ENCODE measurements at places on chromosomes 2 and 18. TPM values are rescaled to one million over a fixed set of nuclear protein-coding genes. Genes with fewer than 3 reads are reported as not detected.
A peak's percentile ranks its signal among the peaks of the same experiment; 100 is the strongest.

TOGARAM2 gene
- total RNA-seq = 0.42 TPM

IGFBP5 gene
- 2.3 TPM for total RNA-seq

DNA sequence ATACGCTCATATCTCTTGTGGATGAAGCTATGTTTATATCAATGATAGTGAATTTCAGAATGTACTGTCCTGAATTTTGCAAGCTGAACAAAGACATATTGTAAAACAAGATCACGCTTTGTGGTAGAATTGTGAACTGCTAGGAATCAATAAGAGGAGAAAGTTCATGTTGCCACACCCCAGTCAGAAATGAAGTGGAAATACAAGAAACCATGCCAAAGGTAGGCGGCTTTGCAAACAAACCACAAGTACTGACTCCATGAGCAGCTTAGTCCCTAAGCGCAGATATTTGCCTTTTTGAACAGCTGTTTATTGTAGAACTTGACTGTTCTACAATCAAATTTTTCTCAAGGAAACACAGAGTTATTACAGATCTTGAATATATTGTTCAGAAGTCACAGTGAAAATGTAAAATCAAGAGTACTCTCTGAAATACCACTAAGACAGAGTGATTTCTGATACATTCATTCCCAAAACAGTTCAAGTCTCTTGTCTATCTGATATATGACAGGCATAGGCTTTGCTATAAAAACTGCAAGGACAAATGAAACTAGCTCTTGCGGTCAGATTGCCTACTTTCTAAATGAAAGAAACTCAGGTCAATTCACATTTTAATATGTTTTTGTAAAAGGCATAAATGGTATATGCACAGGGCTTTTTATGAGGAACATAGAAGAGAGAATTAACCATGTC lies 120.9 kb upstream of the CDH19 start:
- H3K27ac ChIP-seq = no peak overlapping the region
- peaks cover 10% of the 10 kb centered on the region for H3K4me1 ChIP-seq
- no peaks in the 10 kb centered on the region for H3K36me3 ChIP-seq
- no peak for DNase-seq

DNA sequence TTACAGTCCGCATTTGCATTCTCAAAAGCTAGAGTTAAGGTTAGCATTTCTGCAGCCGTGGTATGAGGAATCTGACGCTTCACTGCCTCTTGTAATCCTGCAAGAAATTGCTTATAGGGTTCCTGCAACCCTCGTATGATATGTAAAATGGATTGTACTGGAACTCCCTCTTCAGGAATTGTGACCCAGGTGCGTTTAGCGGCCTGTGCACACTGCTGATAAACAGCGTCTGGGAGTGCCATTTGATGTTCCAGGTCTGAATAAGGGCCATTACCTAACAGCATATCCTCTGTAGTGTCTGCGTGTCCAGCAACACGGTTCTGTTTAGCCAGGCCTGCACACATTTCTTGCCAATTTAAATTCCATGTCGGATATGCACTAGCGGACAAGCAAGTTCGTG lies 42.5 kb downstream of the CXCR4 start:
- no peak overlapping the region for H3K27ac ChIP-seq
- H3K4me1 ChIP-seq = no peaks in the 10 kb centered on the region
- H3K27me3 ChIP-seq = no peaks in the 10 kb centered on the region
- no peak for DNase-seq
- H3K36me3 ChIP-seq = no peaks in the 10 kb centered on the region
- no peak overlapping the region for H3K4me3 ChIP-seq

- no peak for DNase-seq
- peaks cover 12% of the 10 kb centered on the region for H3K4me1 ChIP-seq
These were observed 52.9 kb upstream of the CTIF start for GRCh38 chr18:48485828-48486405.

- H3K27ac ChIP-seq = no peak overlapping the region
- H3K36me3 ChIP-seq = no peaks in the 10 kb centered on the region
- H3K27me3 ChIP-seq = peaks cover 3% of the 10 kb centered on the region
- no peak overlapping the region for H3K4me3 ChIP-seq
- DNase-seq = no peak
These were observed 435.2 kb upstream of the LRATD1 start for GRCh38 chr2:14197293-14197692.

- H3K4me3 ChIP-seq = no peak overlapping the region
- no peaks in the 10 kb centered on the region for H3K36me3 ChIP-seq
- H3K4me1 ChIP-seq = peaks cover 14% of the 10 kb centered on the region
- no peak overlapping the region for H3K27ac ChIP-seq
- no peaks in the 10 kb centered on the region for H3K27me3 ChIP-seq
- no peak for DNase-seq
These were observed 84.9 kb downstream of the MOGAT1 start for GRCh38 chr2:222756362-222756831.

DNA sequence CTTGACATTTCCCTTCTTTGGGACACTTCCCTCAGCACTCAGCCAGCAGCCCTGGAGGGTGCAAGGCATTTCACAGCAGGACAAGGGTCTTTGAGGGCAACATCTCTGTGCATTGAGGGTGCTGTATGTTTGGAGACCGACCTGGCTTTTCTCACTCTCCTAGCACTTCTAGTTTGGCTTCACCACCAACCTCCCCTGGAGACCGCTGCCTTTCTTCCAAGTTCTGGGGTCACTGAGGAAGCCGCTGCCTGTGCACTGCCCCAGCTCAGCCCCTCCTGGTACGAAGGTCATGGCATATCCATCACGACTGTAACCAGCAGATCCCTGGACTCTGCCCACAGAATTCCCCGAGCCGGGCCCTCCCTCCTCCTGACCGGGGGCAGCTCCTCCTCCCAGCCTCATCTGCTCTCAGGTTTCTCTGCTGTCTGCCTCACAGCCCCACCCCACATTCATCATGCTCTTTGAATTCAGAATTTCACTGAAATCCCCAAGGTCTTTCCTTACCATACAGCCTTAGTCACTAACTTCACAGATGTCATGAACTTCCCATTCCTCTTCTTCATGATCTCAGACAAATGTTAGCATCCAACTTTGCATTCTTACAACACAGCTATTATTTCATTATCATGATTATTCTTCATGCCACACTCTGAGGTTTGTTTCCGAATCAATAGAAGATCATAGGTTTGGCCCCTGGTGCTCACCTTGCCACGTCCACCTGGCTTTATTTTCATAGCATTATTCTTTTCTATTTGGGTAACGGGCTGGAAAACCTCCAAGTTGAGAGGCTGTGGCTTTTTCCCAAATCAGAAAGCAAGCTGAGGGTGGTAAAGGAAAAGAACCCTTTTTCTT lies 113.0 kb upstream of the COPS8 start:
- no peaks in the 10 kb centered on the region for H3K36me3 ChIP-seq
- no peak overlapping the region for H3K27ac ChIP-seq
- H3K4me3 ChIP-seq = no peak overlapping the region
- DNase-seq = peak; percentile 66
- H3K4me1 ChIP-seq = no peaks in the 10 kb centered on the region

DNA sequence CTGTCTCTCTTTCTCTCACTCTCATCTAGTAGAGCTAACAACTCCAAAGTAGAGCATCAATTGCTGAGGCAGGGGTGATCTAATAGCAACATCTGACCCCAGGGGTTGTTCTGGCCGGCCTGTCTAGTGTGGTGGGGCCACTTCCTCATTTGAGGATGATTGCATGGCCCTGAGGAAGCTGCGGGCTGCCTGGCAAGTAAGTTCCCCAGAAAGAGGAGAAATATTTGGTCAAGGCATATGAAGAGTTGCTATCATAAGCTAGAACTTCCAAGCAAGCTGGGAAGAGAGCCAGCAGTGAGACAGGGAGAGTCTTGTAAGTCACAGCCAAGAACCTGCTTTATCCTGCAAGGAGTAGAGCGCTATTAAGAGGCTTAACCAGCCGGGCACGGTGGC lies 50.8 kb upstream of the TMEM87B start:
- H3K27ac ChIP-seq = no peak overlapping the region
- H3K36me3 ChIP-seq = peaks cover 4% of the 10 kb centered on the region
- no peak for DNase-seq
- H3K27me3 ChIP-seq = no peaks in the 10 kb centered on the region
